ENCODE measurements at places on chromosomes 4 and X. TPM values are rescaled to one million over a fixed set of nuclear protein-coding genes. Genes with fewer than 3 reads are reported as not detected.

RBM41 gene
- polyA plus RNA-seq: 18.8 TPM

MAP7D2 gene
- 3.8 TPM for polyA plus RNA-seq

ZNF157 gene
- 1.1 TPM for polyA plus RNA-seq

NAP1L2 gene
- polyA plus RNA-seq: 3.9 TPM

SOWAHB gene
- 6.4 TPM for polyA plus RNA-seq

DMRTC1B gene
- polyA plus RNA-seq: 4.1 TPM

NPY2R gene
- polyA plus RNA-seq: 0.36 TPM

SPP1 gene
- 112 TPM for polyA plus RNA-seq

UGT2B11 gene
- polyA plus RNA-seq: 0.30 TPM

DNA sequence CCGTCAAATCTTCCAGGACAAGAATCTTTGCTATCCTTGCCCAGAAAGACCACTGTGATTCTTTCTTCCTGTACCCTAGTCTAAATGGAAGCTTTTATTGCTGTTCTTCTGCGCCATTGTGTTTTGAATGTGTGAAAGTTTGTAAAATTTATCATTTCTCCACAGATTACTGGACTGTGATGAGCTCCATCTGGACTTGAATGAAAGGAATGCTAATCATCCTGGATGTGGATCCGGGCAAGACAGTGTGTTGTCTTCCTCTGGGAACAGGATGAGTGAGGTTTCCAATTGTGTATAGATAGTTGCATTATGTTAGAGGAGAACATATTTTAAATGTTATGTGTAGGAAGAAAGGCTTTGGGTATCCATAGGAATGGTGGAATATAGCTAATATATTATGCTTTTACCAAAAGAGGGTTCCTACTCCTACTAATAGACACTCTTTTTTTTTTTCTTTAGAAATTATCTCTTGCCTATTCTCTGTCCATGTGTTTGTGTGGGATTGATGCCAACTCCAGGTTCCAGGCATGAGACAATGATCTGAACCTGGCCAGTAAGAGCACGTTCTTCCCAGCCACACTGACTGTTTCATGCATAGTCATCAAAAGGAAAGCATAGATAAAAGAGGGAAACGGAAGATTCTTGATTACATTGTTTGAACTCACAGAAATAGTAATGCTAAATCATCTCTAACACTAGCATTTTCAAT is 803.6 kb upstream of the ADGRL3 start:
- no peak for DNase-seq

GRCh38 chr4:130131536-130131935 is 1035.6 kb downstream of the C4orf33 start:
- DNase-seq: no peak

GRCh38 chr4:62627141-62627540 is 1427.0 kb downstream of the ADGRL3 start:
- no peak for DNase-seq

DNA sequence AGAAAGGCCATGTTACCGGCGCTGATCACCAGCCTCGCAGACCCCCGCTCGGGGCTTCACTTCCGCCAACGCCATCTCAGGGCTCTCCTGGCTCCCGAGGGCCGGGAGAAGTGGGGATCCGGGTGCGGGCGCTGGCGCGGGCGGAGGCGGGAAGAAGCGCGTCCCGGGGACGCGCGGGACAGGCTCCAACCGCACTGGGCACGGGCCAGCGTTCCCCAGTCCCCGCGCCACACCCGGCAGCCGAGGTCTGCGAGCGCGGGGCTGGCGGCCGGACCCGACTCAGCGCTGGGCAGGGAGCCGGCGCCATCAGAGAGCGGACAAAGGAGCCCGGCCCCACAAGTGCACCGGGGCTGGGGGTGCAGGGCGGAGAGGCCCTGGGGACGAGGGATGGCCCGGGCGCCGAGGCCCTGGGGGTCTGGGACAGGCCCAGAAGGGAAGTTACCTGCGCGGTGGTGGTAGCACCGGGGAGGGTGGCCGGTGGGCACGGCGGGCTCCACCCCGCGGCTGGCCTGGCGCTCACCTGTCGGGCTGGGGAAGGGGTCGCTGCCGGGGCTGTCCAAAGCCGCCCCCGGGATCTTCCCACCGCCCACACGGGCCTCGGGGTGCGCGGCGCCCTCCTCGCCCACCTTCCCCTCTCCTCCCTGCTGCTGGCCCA is 449 bp downstream of the CTPS2 start:
- DNase-seq: no peak

DNA sequence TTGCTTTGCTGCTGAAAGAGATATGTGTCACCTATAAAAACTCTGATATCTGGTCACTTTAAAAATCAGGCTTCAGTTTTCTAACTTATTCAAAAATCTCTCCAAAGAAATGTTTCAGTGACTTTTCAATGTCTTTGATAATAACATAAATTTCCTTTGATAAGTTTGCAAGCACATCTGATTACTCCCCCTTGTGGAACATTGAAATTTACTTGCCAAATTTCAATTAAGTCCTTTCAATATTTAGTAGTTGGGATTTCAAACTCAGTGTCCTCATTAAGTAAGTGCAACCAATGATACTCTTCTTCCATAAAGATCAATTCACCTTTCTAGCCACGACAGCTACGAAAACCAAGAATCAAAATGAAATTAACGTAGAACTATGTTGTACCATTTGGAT is 151.3 kb upstream of the FAM47C start:
- DNase-seq: no peak

- no peak for DNase-seq
Measured at GRCh38 chr4:139020384-139020783, 4.8 kb downstream of the NOCT start.

DNA sequence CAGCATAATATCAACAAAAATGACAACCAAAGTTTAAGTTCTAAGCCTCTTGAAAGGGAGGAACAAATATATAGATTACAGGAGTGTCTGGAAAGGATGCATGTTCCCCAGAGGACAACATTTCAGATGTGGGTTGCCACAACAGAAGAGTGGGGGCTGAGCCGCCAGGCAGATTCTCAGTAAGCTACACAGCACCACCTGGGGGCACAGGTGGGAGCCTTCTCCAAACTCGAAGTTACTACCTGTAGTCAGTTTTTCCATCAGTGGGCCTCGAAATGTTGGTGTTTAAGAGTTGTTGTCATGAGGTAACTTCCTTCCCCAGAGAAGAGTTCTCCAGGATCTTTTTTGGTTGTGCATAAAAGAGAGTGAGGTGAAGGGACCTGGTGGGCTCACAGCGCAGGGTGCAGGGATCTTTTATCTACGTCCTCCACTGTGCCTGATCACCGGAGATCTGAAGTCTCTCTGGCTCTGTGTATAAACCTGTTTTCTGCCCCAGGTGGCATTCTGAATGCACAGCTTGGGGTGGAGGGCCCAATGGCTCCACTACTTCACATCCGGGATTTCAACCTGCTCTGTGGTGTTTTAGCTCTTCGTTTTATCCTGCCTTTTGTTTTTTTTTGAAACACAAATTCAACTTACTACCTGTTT is 58.4 kb upstream of the STS start:
- DNase-seq: no peak

DNA sequence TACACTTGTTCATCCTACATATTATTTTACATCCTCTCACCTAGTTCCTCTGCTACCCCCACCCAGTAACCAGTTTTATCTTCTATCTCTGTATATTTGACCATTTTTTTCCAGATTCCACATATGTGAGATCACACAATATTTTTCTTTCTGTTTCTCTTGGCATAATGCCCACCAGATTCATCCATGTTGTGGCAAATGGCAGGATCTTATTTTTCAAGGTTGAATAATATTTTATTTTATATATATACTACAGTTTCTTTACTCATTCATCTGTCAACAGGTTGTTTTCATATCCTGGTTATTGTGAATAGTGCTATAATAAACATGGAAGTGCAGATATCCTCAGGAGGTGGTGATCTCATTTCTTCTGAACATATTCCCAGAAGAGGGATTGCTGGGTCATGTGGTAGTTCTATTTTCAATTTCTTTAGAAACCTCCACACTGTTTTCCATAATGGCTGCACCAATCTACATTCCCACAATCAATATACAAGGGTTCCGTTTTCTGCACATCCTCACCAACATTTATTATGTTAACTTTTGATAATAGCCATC is 48.2 kb downstream of the THAP9 start:
- DNase-seq: no peak

- DNase-seq: no peak
Measured at GRCh38 chr4:108391701-108392455, 223.1 kb upstream of the LEF1 start.

GRCh38 chrX:25507801-25508200 is 492.0 kb upstream of the ARX start:
- no peak for DNase-seq

GRCh38 chr4:179624768-179625181 is 2182.5 kb upstream of the AGA start:
- no peak for DNase-seq

DNA sequence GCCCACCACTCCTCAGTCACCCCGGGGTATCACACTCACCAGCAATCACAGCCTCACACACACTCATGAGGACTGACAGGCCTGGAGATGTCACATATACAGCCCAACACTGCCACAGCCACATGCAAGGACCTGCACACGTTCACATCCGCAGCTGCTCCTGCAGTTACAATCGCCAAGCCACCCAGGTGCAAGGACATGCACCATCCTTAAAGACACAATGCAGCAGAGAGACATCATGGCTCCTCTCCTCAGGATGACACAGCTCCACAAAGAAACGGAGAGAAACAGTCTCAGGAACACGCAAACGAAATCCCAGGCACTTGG is 1.1 kb downstream of the PCSK1N start:
- DNase-seq: no peak

DNA sequence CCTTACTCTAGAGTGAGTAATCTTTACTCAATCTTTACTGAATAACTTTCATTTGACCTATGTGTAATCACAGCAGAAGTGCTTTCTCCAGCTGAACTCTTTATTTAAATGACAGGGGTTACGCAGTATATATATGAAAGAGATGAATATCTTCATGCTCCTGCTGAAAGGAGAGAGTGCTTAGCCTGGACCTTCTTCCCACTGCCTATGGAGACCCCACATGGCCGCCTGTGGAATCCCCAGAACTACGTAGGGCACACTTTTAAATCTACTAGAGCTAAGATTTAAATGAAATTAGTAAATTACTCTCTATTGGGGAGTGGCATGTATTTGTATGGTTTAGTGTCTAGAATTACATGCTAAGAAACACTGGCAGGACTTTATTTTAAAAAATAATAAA is 391.2 kb downstream of the ANKRD50 start:
- no peak for DNase-seq

DNA sequence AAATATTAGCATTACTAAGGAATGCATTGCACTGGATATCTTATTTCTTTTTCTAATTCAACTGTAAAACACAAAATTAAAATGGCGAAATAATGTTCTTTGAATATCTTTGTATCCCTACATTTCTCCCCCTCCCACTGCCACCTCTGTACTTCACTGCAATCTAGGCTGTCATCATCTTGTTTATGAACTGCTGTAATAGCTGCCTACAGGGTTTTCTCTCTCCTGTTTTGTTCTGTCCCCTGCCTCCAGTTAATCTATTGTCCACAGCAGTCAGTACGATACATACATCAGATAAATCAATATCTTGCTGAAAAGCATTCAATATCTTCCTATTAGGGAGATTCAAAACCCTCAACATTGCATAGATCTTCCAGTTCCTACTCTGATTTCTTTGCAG is 528.4 kb downstream of the KCNIP4 start:
- DNase-seq: no peak

DNA sequence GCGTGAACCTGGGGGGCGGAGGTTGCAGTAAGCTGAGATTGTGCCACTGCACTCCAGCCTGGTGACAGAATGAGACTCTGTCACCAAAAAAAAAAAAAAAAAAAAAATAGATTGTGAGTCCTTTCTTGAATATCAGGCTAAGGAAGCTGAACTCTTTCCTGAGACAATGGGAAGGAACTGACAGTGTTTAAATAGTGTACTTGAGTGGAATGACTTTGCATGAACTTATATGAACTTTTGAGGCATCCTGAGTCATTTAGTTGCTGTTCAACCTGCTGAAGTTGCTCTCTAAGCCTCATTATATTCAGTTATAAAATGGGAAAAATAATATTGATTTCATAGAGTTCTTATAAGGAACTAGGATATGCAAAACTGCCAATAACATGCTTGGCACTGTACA is 79.3 kb upstream of the LIMCH1 start:
- no peak for DNase-seq

GRCh38 chr4:56311299-56311975 is 75.9 kb downstream of the AASDH start:
- DNase-seq: peak; percentile 42

GRCh38 chrX:129360175-129360574 is 163.1 kb downstream of the SMARCA1 start:
- DNase-seq: peak; percentile 15

DNA sequence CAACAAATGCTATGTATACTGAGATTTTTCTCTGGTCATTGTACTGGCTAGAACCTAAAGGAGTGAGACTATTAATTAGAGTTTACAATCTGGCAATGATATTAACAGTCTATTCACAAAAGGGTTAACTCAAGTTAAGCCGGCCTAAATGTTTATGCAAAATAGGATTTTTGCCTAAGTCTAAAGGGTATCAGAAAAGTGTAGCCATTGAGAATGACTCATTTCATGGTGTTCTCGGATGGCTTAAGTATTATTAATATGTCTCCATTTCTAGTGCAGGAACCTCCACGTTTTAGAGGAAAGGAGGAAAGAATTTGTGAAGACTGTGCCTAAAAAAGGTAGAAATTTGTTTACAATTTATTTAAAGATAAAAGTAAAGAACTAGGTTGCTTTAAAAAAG is 29.8 kb downstream of the DYNLT3 start:
- DNase-seq: no peak

DNA sequence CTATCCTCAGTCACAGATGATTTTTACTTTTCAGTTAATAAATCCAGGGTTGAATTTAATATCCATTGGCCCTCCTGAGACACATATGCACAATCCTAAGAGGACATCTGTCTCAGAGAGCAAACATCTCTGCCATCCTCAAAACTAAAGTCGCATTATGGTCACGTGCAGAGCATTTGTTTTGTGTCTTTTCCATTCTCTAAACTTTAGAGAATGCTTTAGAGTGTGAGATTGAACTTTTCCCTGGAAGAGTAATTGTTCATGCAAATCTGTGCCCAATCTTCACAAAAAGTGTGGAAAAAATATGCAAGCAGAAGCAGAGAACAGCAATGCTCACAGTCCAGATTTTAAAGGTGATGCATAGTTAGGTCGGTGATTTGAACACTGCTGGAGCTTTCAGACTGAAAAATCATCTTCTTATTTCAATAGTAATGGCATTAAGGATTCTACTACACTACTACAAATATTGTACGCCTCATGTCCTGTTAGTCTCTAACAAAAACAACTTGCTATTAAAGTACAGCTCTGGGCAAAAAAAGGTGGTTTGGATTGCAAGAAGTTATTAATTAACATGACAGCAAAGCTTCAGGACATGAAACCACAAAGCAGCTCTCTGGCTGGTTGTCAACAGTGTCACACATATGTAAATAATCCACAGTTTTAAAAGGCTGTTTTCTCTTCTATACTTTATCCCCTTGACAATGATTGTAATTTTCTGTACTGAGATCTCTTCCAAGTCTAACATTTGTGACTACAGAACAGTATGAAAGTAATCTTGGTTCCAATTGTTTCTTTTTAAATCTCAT is 19.9 kb downstream of the DCHS2 start:
- DNase-seq: no peak

All from renal pelvis (tissue), 12 donors.